ENCODE measurements at places on chromosomes 5 and 9. TPM values are rescaled to one million over a fixed set of nuclear protein-coding genes. Genes with fewer than 3 reads are reported as not detected.

The BHMT2 gene
- 3.3 TPM for total RNA-seq

The RLN1 gene
- not detected for total RNA-seq

The ACTBL2 gene
- total RNA-seq = not detected

- DNase-seq = no peak
Observed at GRCh38 chr5:147559749-147560148, 49.9 kb upstream of the DPYSL3 start.

DNA sequence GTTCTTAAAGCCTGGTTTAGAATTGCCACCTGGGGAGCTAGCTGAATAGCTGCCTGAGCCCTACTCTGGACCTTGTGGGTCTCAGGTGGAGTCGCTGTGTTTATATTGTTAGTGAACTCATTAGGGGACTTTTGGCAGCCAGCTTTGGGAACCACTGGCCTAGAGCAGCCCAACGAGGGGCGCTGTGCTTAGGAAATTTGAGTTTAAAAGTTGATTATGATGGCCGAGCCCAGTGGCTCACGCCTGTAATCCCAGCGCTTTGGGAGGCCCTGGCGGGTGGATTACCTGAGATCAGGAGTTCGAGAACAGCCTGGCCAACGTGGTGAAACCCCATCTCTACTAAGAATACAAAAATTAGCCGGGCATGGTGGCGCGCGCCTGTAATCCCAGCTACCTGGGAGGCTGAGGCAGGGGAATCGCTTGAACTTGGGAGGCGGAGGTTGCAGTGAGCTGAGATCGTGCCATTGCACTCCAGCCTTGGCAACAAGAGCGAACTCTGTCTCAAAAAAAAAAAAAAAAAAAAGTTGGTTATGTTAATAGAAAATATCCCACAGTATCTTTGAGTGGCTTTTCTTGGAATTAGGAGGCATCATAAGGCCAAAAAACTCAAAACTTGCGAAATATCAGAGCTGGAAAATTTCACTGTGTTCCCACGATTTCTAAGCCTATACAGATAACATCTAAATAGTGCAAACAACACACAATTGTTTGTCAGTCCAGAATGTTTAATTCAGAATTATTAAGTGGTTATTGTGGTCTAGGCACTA is 809 bp downstream of the MCCC2 start:
- no peak for DNase-seq

DNA sequence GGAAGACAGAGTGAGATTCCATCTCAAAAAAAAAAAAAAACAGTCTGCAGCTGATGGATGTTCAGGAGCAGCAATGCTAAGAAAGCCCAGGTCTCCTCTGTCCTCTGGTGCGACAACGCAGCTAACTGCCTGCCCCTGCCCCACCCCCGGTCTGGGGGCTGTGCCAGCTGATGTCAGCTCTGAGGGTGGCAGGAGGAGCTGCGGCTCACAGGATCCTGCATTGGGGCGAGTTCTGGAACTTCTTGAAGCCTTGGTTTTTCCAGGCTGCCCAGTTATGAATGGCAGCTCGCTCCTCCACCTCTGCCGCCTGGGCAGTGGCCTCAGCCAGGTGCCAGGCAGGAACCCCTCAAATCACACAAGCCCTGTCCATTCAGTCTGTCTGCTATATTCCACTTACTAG is 113.5 kb downstream of the ROR2 start:
- no peak for DNase-seq

The AK8 gene
- total RNA-seq = not detected

The PTPA gene
- 57.6 TPM for total RNA-seq

GRCh38 chr9:135711391-135711790 is 9.4 kb downstream of the KCNT1 start:
- DNase-seq = no peak

The TRIO gene
- total RNA-seq = 50.2 TPM

DNA sequence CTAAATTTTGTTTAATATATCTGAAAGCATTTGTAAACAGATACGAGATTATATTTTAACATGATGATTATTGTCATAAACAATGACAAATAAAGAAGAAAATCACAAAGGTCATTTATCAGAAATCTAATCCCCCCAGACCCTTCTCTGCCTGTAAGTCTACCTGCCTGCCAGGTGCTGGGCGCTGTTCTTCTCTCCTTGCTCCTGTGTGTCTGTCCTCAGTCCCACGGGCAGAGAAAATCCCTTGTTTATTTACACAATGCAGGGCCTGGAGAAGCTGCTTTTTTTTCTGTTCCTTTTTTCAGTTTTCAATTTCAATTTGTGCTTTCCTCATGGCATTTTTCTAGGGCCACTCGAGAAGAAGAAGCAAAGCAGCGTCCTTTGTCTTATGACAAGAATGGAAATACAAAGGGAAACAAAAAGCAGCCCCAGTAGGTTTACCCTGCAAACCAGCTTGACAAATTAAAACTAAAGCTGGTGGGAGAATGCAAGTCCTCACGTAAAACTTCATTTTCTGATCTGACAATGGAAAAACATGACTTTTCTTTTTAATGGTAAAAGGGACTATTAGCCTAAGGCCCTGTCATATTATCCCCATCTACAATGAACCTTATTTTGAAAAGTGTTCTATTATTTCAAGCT is 282.4 kb upstream of the KLF9 start:
- DNase-seq = no peak

The PHPT1 gene
- total RNA-seq = 98.8 TPM

DNA sequence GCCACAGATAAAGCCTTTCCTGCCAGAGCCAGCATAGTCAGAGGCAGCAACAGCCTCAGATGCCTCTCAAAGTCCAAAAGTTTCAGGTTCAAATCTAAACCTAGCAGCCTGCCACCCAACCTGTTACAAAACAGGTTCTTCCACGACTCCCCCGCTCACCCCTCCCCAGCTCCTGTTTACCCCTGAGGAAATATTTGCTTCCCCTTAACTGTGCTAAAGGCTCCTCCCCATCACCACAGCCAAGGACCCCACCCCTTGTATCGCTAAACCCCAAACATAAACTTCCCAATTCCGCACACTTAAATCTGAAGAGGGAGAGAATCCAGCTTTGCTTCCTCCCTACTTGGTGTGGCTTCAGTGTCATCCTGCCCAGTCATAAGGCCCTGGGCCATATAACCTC is 15.4 kb upstream of the VDAC1 start:
- no peak for DNase-seq

The STPG3 gene
- not detected for total RNA-seq

DNA sequence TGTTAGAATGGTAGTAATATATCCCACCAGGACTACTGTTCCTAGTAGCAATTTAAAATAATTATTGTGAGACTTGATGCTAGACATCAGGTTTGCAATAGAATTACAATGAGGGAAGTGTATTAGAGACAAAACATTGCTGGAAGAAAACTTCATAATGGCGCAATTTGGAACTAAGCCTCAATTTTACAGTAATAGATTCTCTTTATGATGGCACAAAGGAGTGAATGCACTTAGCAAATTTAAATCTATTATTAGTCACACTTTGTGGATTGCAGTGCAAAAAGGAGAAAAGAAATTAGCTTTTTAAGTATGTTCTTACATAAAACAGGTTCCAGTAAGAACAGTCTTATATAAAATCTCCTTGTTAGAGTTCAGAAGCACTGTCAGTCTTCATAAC is 358.3 kb downstream of the KIAA0825 start:
- no peak for DNase-seq

Data from gastrocnemius medialis (tissue), 4 donors.